ENCODE measurements at places on chromosomes 16 and 17.

GRCh38 chr17:9658593-9659211 is 13.4 kb downstream of the USP43 start:
- DNase-seq = no peak

DNA sequence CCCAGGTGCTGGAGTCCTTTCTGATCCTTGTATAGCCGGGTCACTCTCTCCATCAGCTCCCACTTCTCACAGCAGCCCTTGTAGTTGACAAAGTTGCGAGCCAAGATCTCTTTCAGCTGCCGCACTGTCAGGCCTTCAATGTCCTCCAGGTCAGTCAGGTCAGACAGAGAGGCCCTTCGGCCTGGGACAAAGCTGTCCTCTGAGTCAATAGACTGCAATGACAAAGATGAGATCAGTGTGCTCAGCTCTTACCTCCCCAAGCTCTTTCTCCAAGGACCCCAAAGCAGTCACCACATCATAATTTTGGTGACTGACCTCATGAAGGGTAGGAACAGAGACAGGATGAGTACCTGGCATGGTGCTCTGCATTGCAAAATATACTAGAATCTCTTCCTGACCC is 36.1 kb downstream of the LIG3 start:
- no peak for DNase-seq

DNA sequence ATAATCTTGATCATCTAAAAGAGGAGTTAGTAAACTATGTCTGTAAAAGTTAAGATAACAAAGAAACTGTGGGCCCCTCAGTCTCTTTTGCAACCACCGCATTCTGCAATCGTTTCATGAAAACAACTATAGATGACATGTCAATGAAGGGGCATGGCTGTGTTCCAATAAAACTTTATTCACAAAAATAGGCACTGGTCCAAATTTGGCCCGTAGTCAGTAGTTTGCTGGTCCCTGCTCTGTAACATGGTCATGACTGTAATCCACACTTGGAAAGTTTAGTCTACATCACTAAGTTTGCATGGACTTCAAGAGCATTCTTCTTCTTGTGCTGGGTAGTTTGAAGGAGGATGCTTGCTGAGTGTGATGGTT is 299.3 kb upstream of the PSMD7 start:
- DNase-seq = no peak

GRCh38 chr16:62149631-62150030 is 113.4 kb upstream of the CDH8 start:
- no peak for DNase-seq

- DNase-seq = no peak
Observed at GRCh38 chr16:4496305-4496704, 20.1 kb downstream of the HMOX2 start.

DNA sequence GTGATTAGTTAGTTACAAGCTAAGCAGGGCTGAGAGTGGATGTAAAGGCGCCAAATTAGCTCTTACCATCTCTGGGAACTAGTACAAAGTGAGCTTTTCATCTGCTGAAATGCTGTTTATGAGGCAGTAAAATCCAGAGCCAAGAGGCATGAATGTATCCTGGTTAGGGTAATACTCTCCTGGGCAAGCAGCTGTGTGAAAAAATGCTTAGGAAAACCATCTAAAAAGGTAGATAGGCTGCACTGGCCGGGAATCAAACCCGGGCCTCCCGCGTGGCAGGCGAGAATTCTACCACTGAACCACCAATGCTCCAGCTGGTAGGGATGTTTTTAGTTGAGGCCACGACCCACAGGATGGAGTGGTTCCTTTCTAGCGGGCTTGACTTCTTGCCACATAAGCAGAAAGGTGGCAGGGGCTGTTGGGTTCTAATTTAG is 23.0 kb downstream of the VAC14 start:
- no peak for DNase-seq

GRCh38 chr17:48728232-48729231 is at the start of gene HOXB13:
TSS of gene HOXB13 (minus strand) at chr17:48728750. CDS start at chr17:48728593, 157 bp downstream.
- no peak for DNase-seq

DNA sequence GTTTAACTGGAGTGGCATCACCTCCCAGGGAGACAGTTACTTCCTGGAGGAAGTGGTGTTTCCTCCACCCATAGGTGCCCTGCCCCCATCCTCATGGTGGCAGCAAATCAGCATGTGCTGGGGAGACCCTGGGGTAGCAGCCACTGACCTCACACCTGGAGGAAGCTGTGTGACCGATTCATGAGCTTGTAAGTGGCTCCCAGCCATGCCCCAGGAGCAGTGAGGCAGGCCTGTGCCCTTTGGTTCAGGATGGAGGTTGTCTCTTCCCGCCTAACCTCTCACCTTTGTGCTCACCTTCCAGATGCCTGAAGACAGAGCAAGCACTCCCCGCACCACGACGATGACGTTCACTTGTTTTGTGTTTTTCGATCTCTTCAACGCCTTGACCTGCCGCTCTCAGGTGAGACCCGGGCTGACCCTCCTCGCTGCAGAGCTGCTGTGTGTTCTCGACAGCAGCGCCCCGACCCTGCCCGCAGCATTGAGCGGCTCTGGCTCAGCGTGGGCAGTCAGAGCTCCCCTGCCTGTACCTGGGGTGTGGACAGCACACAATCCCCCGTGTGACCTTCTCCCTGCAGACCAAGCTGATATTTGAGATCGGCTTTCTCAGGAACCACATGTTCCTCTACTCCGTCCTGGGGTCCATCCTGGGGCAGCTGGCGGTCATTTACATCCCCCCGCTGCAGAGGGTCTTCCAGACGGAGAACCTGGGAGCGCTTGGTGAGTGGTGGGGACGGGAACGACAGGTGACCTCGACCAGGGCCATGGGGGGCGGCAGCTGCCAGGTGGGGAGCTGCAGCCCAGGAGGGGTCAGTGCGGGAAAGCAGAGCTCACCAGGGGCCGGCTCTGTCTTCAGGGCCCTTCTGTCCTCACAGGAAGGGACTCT is 42.8 kb downstream of the MEAK7 start:
- DNase-seq = no peak

DNA sequence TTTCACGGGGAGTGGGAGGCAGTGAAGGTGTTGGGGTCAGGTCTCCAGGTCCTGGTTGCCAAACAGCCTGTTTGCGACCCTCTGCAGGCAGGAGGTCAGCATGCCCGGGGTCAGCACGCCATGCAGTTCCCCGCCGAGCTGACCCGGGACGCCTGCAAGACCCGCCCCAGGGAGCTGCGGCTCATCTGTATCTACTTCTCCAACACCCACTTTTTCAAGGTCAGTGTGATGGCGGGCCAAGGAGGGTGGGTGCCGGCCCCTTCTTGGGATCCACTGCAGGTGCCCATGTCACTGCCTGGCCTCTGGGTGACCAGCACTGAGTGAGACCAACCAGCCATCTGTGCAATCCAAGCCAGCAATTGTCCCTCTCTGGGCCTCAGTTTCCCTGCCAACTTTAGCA is 21.3 kb downstream of the ADGRG5 start:
- no peak for DNase-seq

GRCh38 chr17:63150994-63151464 is 185.0 kb downstream of the TANC2 start:
- DNase-seq = no peak

DNA sequence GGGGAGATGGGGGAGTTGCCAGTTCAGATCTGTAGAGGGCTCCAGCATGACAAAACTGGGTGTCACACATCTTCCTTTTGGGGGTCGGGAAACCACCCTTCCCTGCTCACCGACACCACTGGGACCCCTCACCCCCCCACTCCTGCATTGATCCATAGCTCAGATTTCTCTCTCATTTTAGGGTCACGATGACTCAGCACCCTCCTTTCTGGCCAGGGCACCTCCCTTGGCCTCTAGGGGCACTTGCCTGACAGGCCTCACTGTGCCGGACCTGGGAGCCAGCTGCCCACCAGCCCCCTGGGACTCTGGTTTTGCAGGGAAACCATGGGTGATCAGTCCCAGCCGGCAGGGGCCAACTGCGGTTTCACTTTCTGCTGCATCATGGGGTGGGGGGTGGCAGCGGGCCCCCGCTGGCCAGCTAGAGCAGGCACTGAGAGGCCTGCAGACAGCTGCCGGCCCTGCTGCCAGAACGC is 239.4 kb downstream of the MRTFB start:
- DNase-seq = no peak

DNA sequence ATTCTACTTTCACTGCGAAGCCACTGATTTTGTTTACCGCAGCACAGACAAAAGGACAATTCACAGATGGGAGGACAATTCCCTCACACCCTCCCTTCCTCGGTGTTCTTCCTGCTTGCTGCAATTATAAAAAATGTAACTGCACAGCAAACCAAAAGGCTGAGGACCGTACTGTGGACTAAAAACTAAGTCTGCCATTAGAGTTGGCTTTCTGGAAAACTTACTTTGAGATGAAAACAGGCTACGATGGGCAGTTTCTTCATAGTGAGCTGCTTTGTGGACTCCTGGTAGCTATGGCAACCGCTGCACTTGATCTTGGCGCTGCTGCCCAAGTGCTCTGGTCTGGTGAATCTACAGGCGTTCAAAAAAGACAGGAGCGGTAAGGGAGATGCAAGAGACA is 35.2 kb downstream of the USP22 start:
- no peak for DNase-seq

DNA sequence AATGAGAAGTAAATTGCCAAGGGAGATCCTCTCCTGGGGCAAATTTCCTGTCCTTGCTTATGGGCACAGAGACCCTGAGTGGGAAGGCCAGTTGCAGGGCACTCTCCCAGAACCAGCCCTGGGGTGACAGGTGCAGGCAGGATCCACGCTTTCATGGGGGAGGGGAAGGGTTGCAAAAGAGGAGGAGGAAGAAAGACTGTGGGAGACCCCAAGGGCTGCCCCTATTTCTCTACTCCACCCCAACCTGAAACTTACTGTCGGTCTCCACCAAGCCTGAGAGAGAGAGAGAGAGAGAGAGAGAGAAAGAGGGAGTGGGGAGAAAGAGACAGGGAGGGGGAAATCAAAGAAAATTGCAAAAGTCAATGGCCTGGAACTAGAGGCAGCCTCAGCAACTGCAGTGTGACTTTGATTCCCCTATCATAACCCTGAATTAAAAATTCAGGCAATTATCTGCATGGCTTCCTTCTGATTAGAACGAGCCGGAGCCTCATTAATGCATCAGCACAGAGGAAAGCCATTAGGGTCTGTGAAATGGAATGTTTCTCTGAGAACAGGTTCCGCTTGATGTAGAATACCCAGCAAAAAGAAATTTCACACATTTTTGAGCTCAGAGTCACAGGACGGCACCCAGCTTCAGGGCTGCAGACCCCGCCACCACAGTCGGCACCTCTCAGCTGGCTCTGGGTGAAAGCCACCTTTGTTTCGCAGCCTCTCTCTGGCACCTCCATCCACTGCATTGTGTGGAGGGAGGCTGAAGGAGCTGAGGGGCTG is 45.1 kb upstream of the HNF1B start:
- no peak for DNase-seq

GRCh38 chr17:77086433-77087010 is 54.2 kb upstream of the SEC14L1 start:
- DNase-seq = peak; percentile 78

GRCh38 chr16:13435873-13436474 is 484.0 kb upstream of the ERCC4 start:
- no peak for DNase-seq

GRCh38 chr17:82835122-82835521 is 4.7 kb downstream of the ZNF750 start:
- no peak for DNase-seq

DNA sequence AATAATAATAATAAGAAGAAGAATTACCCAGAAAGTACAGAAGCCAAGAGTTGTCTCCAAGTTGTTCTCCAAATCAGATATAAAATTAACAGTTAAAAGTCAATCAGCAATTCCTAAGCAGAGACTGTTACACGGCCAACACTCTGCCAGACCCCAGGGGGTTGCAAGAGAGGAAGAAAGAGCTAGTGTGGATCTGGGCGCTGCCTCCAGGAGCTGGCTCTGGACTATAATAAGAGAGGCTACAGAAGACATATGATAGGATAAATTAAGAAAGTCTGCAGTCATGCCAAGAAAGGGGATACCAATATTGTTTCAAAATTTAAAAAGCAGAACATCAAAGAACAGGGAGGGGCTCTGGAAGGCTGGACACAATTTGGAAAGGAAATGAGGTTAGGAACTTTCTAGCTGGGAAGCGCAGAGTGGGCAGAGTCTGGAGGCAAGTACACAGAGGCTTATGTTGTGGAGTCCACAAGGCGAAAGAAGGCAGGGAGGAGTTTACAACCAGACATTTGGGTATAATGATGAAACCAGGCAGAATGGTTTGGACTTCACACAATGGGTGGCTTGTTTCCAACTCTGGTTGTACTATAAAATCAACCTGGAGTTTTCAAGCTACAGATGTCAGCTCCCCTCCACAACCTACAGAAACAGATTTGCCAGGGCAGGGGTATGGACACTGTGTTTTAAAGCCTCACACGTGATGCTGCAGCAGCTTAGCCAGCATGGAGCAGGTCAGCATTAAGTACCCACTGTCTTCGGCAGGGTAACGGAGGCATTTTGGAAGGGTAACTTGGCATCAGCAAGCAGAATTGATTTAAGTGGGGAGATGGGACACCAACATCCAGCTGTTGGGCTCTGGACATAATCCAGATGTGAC is 49.4 kb downstream of the SLC39A11 start:
- no peak for DNase-seq

Measured in NCI-H2081 treated with DMSO at 0.1 percent for 48 hours (cell line).